Activated CD8-positive, alpha-beta memory T cell treated with anti-CD3 and anti-CD28 coated beads, Interleukin-2, amount 10 ng/mL, durations not matched to agents 7 days and 5 days (primary cell): ENCODE measurements at places on chromosomes 5 and 9. TPM values are rescaled to one million over a fixed set of nuclear protein-coding genes. Genes with fewer than 3 reads are reported as not detected.

GRCh38 chr5:127088251-127088650, 14.9 kb upstream of the C5orf63 start:
- H3K4me3 ChIP-seq = no peak overlapping the region
- no peak for DNase-seq
- H3K27ac ChIP-seq = no peak overlapping the region
- H3K4me1 ChIP-seq = peaks cover 3% of the 10 kb centered on the region
- H3K36me3 ChIP-seq = no peaks in the 10 kb centered on the region

- H3K27me3 ChIP-seq = no peaks in the 10 kb centered on the region
- DNase-seq = no peak
- H3K4me1 ChIP-seq = no peaks in the 10 kb centered on the region
- no peaks in the 10 kb centered on the region for H3K36me3 ChIP-seq
Observed at GRCh38 chr9:110980261-110980660, 58.0 kb downstream of the LPAR1 start.

DNA sequence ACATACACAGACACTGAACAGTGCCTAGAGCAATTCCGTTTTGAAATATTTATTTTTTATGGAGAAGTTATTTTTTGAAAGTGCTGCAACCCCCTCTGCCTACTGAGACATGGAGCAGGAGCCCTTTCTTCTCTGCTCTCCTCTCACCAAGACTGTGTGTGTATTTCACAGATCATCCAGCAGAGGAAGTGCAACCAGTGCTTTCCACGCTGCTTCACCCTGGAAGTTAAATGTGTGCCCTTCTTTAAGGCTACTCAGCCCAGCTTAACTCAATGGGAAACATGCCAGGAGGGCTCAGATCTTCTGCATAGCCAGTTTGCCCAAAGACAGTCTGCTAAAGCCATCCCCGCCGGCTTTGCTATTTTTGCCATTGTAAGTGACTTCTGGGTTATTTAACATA, 606.3 kb downstream of the TLE1 start:
- no peaks in the 10 kb centered on the region for H3K36me3 ChIP-seq
- H3K4me3 ChIP-seq = no peak overlapping the region
- H3K27ac ChIP-seq = no peak overlapping the region
- H3K4me1 ChIP-seq = no peaks in the 10 kb centered on the region
- H3K27me3 ChIP-seq = no peaks in the 10 kb centered on the region

- H3K4me1 ChIP-seq = peaks cover 4% of the 10 kb centered on the region
- peaks cover 17% of the 10 kb centered on the region for H3K27me3 ChIP-seq
- no peaks in the 10 kb centered on the region for H3K36me3 ChIP-seq
- no peak overlapping the region for H3K4me3 ChIP-seq
- H3K27ac ChIP-seq = no peak overlapping the region
Observed at GRCh38 chr5:84378420-84378819, 6.3 kb downstream of the EDIL3 start.

DNA sequence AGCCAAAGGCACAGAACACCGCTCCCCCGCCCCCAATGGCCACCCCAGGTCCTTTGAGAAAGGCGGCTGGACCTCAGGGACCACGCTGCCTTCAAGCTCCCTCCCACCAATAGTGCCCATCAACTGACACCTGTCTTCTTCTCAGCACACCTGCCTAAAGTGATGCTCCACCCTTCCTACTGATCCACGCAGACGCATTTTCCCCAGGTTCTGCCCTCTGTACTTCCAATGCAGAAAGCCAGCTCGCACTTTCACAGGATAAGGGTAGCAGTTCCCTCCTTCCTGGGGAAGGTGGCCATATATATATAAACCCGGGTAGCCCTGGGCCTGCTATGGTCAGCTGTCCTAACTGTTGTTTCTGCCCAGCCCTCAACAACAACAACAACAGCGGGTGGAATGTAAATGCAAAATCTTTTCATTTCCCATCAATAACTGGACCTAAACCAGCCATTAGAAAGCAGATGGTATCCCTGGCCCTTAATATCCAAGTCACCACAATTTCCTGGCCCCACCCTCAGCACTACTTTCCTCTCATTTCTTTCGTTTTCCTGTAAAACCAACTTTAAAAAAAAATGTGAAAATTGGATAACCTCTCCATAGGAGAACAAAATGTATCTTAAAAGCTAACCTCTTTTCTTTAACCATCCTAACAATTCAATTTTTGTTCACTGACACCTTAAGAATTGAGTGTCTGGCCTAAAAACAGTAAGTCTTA, 1.7 kb downstream of the GOLM1 start:
- no peak for DNase-seq
- H3K4me3 ChIP-seq = no peak overlapping the region
- peaks cover 14% of the 10 kb centered on the region for H3K4me1 ChIP-seq
- H3K36me3 ChIP-seq = no peaks in the 10 kb centered on the region

FAM200C gene
- 0.61 TPM for total RNA-seq

IL7R gene
- 30.7 TPM for total RNA-seq

STPG3 gene
- total RNA-seq = not detected

GRCh38 chr9:77712533-77713130, 64.5 kb upstream of the GNA14 start:
- no peak overlapping the region for H3K4me3 ChIP-seq
- no peak overlapping the region for H3K27ac ChIP-seq
- peaks cover 5% of the 10 kb centered on the region for H3K27me3 ChIP-seq
- H3K4me1 ChIP-seq = no peaks in the 10 kb centered on the region
- H3K36me3 ChIP-seq = peaks cover 1% of the 10 kb centered on the region
- no peak for DNase-seq
